ENCODE measurements at places on chromosomes 4 and X. TPM values are rescaled to one million over a fixed set of nuclear protein-coding genes. Genes with fewer than 3 reads are reported as not detected.

DNA sequence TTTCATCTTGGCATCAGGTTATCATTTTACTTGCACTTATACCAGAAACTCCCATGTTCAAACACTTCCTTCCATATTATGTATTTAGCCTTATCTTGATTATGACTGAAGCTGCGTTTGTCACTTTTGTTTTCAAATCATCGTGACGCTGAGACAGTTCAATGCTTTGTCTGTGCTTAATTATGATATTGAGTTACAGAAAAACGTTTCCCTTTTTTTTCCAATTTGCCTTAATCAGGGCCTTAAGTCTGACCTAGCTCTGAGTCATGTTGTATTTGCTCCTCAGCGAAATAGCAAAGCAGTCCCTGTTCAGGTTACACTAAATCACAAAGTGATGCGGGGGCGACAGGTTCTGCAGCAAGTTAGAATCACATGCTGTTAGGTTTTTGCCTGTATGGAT, 254.7 kb downstream of the AFF2 start:
- no peak for DNase-seq

The FAM149A gene
- 56.7 TPM for polyA plus RNA-seq

The GPR34 gene
- 5.4 TPM for polyA plus RNA-seq

DNA sequence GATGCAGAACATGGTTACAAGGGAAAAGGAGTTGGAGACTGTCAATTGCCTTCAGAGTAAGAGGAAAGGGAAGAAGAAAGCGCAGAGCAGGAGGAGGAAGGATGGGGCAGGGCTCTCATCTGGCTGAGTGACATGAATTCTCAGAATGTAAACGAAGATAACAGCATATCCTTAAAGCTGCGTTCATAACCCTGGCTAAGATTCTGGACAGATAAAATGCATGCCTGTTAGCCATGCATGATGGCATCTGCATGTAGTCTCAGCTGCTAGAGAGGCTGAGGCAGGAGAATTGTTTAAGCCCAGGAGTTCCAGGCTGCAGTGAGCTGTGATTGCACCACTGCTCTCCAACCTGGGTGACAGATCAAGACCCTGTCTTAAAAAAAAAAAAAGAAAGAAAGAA, 493.5 kb upstream of the PRKX start:
- DNase-seq = no peak

The ERAS gene
- polyA plus RNA-seq = not detected

GRCh38 chr4:186881521-186882220, 158.0 kb upstream of the FAT1 start:
- no peak for DNase-seq

GRCh38 chrX:149504226-149504914, 736 bp downstream of the IDS start:
- DNase-seq = no peak

The TREX2 gene
- polyA plus RNA-seq = 0.37 TPM

- DNase-seq = no peak
Observed at GRCh38 chr4:126779436-126780166, 853.2 kb upstream of the INTU start.

DNA sequence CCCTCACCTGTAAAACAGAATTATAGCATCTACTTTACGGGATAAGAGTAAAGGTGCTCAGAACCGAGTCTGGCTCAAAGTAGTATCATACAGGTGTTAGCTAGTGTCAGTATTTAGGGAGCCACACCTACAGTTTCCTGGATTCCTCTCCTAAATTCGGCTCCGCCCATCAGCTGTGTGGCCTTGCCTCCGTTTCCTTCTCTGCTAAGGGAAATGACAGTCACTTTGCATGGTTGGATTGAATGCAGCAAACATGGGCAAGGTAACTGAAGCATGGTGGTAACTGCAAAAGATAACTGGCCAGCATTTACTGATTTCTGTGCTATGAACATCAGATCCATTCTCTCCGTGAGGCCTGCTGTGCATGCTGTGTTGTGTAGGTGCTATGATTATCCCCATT, 2.8 kb downstream of the PPP1R3F start:
- DNase-seq = no peak

DNA sequence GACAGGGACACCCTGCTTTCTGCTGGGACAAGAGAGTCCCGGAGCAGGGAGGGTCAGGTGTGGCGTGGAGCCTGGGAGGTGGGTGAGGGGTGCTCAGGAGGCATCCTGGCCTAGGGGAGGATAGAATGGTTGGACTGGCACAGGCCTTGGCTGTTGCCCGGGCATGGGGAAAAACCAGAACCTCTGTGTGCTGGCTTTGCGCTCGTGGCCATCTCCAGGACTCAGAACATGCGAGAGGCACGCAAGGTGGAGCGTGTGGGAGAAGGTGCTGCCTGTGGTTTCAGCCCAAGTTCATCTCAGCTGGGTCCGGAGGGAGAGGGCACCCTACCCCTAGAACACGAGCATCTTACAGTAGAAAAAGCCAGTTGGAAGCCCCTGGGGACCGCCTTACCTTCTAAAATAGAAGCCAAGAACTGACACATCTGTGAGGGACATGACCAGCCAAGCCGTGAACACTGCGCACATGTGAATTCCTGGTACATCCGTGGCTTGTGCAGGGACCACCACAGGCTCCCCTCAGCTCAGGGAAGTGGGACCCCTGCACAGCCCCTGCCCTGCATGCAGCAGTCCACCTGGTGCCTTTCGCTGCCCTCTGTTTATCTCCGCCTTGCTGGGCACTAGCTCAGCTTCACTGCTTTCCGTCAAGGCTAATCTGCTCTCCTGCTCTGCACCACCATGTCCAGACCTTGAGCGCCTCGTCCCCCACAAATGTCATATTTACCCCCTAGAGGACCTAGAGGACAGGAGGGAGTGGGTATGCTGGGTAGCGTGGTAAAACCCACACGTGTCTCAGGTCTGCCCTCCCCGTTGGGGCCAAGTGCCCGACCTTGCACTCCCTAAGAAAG, 13.5 kb downstream of the MSANTD1 start:
- DNase-seq = no peak

DNA sequence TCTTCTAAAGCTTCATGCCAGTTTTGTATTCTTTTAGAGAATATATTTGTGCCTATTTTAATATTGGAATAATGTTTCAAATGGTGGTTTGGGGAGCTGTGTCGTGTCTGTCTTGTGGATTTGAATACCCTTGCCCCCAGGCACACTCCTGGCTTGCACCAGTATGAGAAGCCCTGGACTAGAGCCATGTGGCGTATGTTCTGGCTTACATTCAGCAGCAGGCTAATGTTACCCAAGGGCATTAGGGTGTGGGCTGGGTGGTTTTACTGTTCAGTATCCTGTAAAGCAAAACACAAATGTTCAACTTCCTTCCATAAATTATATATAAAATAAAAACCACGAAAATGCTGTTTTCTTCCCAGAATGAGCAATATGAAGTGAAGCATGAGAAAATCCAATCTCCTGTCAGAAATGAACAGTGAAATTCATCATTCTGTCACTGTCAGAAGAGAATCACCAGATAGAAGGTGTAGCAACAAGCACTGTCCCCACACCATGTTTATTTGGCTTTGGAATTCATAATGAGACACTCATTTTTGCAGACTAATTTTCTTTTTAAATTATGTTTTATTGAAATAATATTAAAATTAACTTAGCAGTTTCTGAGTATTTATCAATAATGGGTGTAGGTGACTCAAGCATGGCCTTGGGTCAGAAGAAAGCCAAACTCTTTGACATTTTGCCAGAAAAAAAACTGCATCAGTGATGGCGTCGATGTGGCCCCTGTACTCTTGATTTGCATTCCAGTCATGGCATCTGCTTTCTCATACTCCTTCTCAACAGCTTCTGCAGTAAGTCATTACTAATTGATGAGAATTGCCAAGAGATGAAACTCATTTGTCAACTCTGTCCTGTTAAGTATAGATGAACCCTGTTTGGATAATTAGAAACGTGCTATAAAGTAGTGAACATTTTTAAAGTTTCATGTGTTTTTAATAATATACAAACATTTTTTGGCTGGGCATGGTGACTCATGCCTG, 43.8 kb downstream of the WWC2 start:
- DNase-seq = no peak

DNA sequence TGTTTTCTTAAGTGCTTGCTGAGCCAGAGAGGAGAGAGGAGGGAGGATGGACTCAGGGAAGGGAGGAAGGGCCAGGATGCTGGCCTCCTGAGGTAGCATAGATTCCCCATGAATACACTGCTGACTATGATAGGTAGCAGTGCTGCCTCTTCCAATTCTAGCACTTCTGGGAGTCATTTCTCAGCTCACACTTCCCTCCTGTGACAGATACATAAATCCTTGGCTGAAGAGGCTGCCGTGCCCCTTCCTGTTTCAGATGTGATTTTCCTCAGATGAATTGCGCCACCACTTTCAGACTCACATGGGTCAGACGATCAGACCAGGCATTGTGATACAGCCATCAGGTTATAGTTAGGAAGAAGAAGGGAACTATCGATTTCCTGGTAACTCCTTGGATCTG, 22.4 kb downstream of the TSC22D3 start:
- DNase-seq = no peak

The EXOC1L gene
- not detected for polyA plus RNA-seq

DNA sequence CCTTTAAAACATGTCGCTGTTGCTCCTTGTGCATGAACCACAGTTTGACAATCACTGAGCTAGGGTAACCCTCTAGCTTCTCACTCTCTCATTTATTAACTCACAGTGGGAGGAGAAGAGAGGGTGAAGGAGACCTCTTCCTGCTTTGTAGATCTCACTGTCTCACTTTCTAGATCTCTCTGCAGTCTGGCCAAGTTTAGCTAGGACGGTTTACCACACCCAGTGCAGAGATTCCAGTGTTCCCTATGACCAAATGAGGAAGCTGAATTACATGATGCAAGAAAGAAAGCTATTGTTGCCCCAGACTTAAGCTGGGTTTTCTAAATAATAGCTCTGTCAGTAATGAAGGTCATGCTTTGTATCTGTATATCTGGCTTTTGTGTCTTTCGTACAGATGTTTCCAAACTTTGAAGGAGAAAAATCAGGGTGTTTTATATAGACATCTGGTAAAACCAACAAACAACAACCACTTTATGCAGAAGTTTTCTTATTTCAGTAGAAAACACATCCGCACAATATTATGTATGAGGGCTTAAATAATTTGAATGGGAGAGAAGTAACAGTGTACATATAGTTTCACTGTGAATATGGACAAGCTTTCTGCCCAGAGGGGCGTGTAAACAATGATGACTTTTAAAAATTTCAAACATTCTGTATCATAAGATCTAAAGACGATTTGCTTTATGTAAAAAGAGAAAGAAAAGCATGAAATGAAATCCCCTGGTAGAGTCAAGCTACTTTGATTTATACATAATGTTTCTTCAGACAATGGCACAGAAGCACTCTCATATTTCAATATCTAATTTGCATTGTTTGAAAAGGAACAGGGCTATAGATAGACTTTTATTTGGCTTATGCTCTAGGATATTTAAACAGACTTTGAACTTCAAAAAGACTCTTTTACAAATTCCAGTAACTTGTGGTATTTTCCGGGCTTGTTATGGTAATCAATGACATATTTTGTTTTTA, 582.3 kb downstream of the FSTL5 start:
- no peak for DNase-seq

DNA sequence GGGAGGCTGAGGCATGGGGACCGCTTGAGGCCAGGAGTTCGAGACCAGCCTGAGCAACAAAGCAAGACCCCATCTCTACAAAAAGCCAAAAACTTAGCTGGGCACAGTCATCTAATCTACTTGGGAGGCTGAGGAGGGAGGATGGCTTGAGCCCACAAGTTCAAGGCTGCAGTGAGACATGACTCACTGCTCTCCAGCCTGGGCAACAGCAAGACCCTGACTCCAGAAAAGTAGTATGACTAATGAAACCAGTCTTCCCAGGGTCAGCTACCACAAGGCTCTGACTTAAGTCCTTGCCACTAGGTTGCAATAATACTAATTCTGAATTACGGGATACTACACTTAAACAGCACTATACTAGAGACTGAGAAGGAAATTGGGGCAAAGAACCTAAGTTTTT, 33.1 kb downstream of the ERVMER34-1 start:
- no peak for DNase-seq

- DNase-seq = no peak
Observed at GRCh38 chr4:127586922-127587571, 45.7 kb upstream of the INTU start.

DNA sequence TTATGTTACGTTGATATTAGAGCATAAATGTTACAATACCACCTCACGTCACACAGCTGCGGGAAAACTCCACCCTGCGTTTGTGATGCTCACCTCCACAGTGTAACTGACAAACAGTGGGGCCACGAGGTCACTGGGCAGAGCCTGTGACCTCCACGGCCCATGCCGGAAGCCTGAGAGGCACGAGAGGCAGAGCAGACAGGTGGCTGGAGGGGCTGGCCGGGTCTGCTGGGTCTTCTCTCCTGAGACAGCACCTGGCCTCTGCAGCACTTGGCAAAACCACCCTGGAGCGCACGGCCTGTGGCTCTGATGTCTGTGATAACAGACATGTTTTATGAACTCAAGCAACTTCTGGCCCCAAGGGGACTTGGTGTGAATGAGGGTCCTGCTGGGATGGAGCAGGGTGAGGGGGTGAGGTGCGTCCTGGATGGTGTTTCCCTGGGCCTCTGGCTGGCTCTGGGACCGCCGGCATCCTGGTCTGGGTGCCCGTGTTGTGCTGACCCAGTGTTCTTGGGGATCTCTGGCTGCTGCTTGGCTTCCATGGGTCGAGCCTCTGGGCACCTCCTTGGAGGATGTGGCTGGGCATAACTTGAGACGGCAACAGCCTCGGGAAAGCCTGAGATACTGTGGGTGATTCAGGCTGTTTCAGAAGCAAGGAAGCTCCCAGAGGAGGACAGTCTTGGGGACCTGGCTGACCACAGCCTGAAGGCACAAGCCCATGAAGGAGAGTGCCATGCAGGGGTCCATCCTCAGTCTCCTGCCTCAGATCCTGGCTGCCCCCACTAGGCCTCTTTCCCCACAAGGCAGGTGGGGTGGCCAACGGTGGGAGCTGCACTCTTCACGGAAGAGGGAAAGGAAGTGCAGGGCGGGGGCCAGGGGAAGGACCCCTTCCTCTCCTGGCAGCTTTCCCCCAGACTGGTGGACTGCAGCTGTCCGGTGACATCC, 19.7 kb downstream of the RNF212 start:
- DNase-seq = no peak

DNA sequence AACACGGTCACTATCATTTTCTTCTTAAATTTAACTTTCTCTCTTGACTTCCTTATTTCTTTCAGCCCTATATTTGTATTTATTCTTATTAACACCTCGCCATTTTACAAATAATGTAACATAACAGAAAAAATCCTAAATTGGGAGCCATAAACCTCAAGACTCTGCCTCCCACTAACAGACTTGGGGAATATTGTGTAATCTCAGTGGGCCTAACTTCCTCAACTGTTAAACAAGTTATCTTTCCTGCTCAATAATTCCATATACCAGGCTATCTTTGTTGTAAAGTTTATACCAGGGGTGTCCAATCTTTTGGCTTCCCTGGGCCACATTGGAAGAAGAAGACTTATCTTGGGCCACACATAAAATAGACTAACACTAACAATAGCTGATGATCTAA, 26.2 kb downstream of the PRSS12 start:
- no peak for DNase-seq

DNA sequence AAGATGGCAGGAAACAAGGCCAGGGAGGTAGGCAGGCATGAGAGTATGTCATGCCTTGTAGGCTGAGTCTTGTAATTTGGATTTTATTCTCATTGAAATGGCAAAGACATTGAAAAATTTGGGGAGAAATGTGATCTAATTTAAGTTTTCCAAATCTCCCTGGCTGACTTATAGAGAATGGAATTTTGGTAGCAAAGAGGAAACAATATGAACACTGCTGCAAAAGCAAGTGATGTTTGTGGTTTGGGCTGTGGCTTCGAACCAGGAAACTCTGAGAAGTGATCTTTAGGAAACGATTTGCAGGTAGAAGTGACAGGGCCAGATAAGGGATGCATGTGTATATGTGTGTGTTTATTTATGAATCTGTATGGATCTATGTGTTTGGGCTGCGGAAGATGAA, 35.6 kb downstream of the ARSJ start:
- DNase-seq = no peak

Data from left kidney (tissue), 8 donors.